Activated CD8-positive, alpha-beta memory T cell treated with anti-CD3 and anti-CD28 coated beads for 1 hour (primary cell): ENCODE measurements at places on chromosomes 5 and 9.

DNA sequence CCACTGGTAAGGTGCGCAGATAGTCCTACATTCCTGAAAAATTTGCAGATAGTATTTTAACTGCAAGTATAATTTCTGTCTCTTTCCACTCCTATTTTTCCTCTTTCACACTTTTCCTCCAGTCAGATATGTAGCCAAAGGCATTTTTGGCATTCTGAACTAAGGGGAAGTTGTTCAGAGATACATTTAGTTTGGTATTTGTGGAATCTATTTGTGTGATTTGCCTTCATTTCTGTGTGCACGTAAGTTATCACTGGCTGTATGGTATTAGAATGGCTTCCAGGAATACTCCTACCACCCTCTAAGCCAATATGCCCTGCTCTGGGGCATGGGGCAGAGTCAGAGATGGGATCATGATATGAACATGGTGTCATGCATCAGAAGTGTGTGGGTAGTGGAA, 45.8 kb upstream of the GRAMD2B start:
- no peak for DNase-seq

DNA sequence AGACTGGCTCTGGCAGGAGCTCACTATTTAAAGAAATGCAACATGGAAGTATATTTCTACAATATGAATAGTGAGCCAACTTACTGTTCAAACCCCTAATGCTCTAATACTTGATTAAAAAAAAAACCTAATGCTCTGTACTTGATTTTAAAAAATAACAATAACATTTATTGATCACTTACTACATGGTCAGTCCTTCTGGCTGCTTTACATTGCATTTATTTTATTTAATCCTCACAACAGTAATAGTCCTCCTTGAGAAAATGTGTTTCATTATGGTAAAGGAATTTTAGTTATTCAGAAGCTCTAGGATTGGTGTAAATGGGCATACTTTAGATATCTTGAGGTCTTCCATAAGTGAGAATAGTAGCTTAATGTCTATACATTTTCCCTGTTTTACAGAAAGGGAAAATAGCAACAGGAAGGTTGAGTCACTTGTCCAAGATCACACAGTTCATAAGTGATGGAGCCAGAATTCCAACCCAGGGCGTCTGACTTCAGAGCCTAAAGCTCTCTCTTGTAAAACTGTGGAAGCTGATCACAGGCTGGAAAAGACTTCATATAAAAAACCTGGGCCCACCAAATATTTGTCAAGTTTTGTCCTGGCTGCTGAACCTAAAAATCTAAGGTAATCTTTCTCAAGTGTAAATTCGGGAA, 1.0 kb downstream of the STARD4 start:
- DNase-seq: no peak

GRCh38 chr9:71269859-71270258, 148.4 kb upstream of the TRPM3 start:
- DNase-seq: no peak

GRCh38 chr5:79416499-79416898, 97.4 kb downstream of the HOMER1 start:
- DNase-seq: no peak

GRCh38 chr5:111859031-111859430, 102.0 kb upstream of the NREP start:
- DNase-seq: no peak

- no peak for DNase-seq
These were observed 34.0 kb upstream of the FGF1 start for GRCh38 chr5:142719836-142720370.

GRCh38 chr9:106869028-106869427, 6.1 kb downstream of the ZNF462 start:
- no peak for DNase-seq
